ACHN (cell line): ENCODE measurements at places on chromosomes 6 and 20.

DNA sequence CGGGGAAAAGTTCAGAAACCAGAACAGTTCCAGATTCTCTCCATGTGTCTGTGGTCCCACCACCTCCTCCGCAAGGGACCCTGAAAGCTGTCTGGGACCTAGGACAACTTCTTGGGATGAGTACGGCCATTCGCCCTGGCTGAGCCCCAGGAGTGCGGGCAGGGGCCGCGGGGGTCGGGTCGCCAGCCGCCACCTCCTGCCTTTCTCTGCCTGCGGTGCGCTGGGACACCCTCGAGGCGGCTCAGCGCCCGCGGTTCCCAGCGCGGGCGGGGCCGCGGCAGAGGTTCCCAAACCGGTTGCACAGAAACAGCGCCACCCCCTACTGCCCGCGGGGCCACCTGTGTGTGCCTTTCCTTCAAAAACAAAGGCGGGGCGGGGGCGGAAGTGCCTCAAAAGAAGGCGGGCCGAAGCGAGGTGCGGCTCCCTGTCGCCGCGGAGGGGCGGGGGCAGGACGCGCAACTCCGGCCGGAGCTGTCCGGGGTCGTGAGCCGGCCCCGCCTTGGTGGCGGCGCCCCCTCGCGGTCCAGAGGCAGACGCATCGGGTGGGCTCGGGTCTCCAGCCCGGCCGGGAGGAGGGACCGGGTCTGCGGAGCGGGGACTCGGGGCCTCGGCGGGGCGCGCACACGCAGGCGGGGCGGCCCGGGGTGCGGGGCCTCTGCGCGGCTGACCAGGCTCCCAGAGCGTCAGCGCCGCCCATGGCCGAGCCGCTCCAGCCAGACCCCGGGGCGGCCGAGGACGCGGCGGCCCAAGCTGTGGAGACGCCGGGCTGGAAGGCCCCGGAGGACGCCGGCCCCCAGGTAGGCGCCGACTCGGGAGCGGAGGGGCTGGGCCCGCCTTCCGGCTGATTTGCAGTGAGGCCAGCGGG lies at the start of gene HEBP2:
HEBP2 (plus strand) TSS at position 423 of the 865 bp plus-strand sequence; CDS start at position 696, 273 bp downstream.
- peak; percentile 87 for DNase-seq

DNA sequence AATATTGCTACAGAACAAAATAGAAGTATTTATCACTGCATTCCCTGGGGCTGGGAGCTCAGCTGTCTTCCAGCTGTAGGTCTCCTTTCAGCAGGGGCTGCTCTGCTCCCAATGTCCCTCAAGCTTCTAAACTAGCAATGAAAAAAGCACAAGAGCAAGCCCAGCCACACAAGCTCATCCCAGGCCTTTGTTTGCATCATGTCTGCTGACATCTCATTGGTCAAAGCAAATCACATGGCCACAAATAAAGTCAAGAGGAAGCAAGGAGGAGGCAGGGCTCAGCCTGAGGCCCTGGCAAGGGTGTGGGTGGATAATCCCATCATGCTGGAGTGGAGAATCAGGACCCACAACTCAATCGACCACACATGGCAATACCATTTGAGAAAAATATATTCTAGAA lies 2.2 kb upstream of the BFSP1 start:
- DNase-seq: peak; percentile 35

DNA sequence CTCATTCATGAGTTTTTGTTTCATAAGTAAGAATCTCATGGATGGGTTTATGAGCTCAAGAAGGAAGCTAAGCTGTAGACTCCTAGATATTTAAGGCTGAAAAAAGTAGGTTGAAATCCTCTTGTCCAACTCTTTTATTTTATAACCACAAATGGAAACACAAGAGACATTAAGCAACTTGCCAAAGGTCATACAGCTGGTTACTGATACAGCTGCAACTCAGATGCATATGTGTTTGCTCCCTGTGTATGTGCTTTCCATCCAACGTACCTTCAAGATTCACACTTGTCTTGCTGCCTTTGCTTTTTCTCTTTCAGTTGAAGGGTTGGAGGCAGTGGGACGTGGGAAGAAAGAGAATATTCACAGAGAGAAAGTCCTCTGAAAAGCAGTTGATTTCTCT lies 153.5 kb upstream of the STMND1 start:
- DNase-seq: no peak

- DNase-seq: no peak
Measured at GRCh38 chr20:3652221-3652620, 11.0 kb downstream of the GFRA4 start.

GRCh38 chr6:44471271-44471981 lies 83.9 kb downstream of the CDC5L start:
- DNase-seq: no peak

- DNase-seq: peak; percentile 58
Measured at GRCh38 chr6:62150048-62150663, 135.9 kb downstream of the KHDRBS2 start.

- DNase-seq: no peak
Measured at GRCh38 chr6:17043148-17043522, 58.7 kb upstream of the STMND1 start.

GRCh38 chr6:32108094-32108627 lies 977 bp downstream of the TNXB start:
- no peak for DNase-seq

DNA sequence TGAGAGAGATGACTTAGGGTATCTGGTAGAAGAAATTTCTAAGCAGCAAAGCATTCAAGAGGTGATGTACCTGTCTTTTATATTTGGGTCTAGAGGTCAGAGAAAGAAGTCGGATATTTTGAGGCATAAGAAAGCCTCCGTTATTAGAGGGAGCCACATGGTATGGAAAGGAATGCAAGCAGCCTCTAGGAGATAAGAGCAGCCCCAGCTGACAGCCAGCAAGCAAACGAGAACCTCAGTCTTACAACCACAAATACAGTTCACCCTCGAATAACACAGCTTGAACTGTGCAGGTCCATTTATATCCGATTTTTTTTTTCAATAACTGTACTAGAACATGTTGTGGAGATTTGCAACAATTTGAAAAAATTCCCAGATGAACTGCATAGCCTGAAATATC lies 190.7 kb upstream of the VGLL2 start:
- DNase-seq: no peak
